ENCODE measurements at places on chromosomes 12 and 14. TPM values are rescaled to one million over a fixed set of nuclear protein-coding genes. Genes with fewer than 3 reads are reported as not detected.

Gene KRT3
- total RNA-seq, result not detected

Gene GRIN2B
- total RNA-seq, result 0.24 TPM

Gene PAX9
- total RNA-seq, result 16.8 TPM

Gene CTSG
- not detected for total RNA-seq

Gene ENDOU
- total RNA-seq, result not detected

Gene MMP17
- total RNA-seq, result 4.0 TPM

Gene PA2G4
- total RNA-seq, result 169 TPM

Gene DHRS1
- total RNA-seq, result 23.0 TPM

Gene CCDC88C
- 14.7 TPM for total RNA-seq

Gene AVPR1A
- total RNA-seq, result not detected

Gene NANOG
- total RNA-seq, result not detected

Gene CLEC1B
- not detected for total RNA-seq

Gene OTUB2
- total RNA-seq, result 1.7 TPM

Gene KRT8
- total RNA-seq, result 289 TPM

Gene GPX2
- 2.2 TPM for total RNA-seq

Gene SLCO1C1
- total RNA-seq, result not detected

Gene POTEG
- not detected for total RNA-seq

Gene DBX2
- not detected for total RNA-seq

Gene AMDHD1
- not detected for total RNA-seq

Gene BDKRB1
- 3.6 TPM for total RNA-seq

Gene SMCO3
- not detected for total RNA-seq

All from tracheal epithelial cell (primary cell).